Activated CD4-positive, alpha-beta T cell treated with anti-CD3 and anti-CD28 coated beads for 36 hours (primary cell): ENCODE measurements at places on chromosomes 4 and X.

- no peak overlapping the region for H3K27ac ChIP-seq
- H3K27me3 ChIP-seq = peaks cover 3% of the 10 kb centered on the region
- DNase-seq = no peak
- no peaks in the 10 kb centered on the region for H3K36me3 ChIP-seq
- no peak overlapping the region for H3K4me3 ChIP-seq
These were observed 267.0 kb downstream of the FRMPD4 start for GRCh38 chrX:12405306-12405705.

- peaks cover 2% of the 10 kb centered on the region for H3K27me3 ChIP-seq
- H3K27ac ChIP-seq = no peak overlapping the region
- H3K4me3 ChIP-seq = no peak overlapping the region
- H3K36me3 ChIP-seq = no peaks in the 10 kb centered on the region
These were observed 105.9 kb downstream of the COL4A6 start for GRCh38 chrX:108332281-108332680.

GRCh38 chr4:9812501-9813340, 31.3 kb downstream of the DRD5 start:
- H3K27me3 ChIP-seq = peaks cover 24% of the 10 kb centered on the region
- peaks cover 9% of the 10 kb centered on the region for H3K4me1 ChIP-seq
- no peak overlapping the region for H3K4me3 ChIP-seq
- DNase-seq = peak; percentile 26

GRCh38 chr4:184814686-184815045, 11.1 kb downstream of the ACSL1 start:
- no peak for DNase-seq
- H3K36me3 ChIP-seq = peaks cover 2% of the 10 kb centered on the region
- no peak overlapping the region for H3K4me3 ChIP-seq

GRCh38 chrX:3811331-3812311, 98.2 kb upstream of the PRKX start:
- no peak overlapping the region for H3K27ac ChIP-seq
- DNase-seq = peak; percentile 63
- no peak overlapping the region for H3K4me3 ChIP-seq
- H3K27me3 ChIP-seq = peaks cover 11% of the 10 kb centered on the region

- H3K4me1 ChIP-seq = no peaks in the 10 kb centered on the region
- H3K27me3 ChIP-seq = no peaks in the 10 kb centered on the region
- DNase-seq = no peak
These were observed 707.5 kb upstream of the ACTRT1 start for GRCh38 chrX:128759745-128760144.
